Naive thymus-derived CD8-positive, alpha-beta T cell (primary cell): ENCODE measurements at places on chromosomes 1 and 21.
A peak's percentile ranks its signal among the peaks of the same experiment; 100 is the strongest.

GRCh38 chr21:19870682-19871081, 1127.5 kb upstream of the NCAM2 start:
- no peak overlapping the region for H3K4me3 ChIP-seq
- DNase-seq, result no peak
- H3K36me3 ChIP-seq, result no peaks in the 10 kb centered on the region
- H3K27ac ChIP-seq, result no peak overlapping the region

DNA sequence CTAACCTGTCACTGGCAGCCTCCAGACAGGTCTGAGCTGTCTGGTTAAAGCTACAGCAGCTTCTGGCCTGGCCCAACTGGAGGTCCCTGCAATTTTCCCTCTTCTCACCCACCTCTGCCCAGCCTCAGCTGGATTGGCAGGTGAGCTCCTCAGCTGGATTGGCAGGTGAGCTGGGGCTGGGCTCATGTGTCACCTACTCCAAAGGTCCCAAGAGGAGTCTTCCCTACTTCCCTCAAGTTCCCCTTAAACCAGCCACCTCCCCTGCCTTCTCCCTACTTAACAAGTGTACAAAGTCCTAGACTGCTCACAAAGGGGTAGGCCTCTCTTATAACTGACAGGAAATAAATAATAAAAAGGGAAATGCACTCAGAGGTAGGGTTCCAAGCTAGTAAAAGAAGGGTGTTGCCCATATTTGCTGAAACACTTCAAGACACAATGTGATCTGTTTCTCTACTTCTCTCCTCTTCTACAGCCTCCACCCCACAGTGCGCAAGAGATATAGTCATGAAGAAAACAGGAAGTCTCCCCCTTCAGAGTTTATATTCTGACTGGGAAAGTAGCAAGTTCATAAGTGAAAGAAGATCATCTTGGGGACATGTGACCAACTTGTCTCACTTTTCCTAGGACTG, at the start of gene GPA33:
Gene GPA33 (minus strand): TSS at position 64 of the 629 bp plus-strand sequence. CDS start 90 bp downstream, outside the sequence.
- DNase-seq, result peak; percentile 48
- H3K36me3 ChIP-seq, result no peaks in the 10 kb centered on the region

DNA sequence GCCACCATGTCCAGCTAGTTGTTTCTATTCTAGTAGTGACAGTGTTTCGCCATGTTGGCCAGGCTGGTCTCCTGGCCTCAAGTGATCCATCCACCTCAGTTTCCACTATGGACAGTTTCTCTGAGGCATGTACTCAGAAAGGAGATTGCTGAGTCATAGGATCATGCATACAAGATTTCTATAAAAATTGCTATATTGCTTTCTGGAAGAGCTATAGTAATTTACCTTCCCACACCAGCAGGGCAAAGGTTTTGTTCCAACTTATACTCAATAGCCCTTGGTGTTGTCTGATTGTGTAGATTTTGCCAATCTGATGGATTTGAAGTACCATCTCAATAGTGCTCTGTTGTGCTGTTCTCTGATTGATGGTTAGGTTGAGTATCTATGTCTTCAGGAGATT, 15.6 kb upstream of the ATP1A1 start:
- no peak for DNase-seq
- no peaks in the 10 kb centered on the region for H3K36me3 ChIP-seq
- no peak overlapping the region for H3K4me3 ChIP-seq
- peaks cover 39% of the 10 kb centered on the region for H3K4me1 ChIP-seq
- no peaks in the 10 kb centered on the region for H3K27me3 ChIP-seq

DNA sequence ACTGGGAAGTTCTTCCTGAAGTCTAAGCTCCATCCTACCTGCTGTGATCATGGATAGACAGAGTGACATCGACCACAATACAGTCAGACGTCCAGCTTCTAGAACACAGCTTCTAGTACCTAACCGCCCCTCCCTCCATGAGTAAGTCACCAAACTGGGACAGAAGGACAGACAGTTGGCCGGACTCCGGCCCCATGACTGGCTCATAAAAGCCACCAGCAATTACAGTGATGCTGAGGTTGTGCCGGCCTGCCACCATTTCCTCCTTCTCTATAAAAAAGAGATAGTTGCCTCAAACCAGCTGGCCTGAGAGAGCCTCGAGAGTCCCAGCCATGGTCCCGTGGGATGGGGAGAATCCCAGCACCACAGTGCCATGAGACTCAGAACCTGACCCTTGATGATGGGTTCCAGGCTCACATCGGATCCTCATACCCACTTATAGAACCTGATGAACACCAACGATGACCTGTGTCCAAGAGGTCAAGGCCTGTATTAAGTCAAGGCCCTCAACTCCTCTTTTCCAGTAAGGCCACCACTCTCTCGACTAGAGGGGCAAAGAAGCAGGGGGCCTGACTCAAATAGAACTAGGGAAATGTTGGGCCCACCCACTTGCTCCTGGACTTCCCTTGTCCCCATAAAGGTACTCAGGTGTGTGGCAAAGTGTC, 3.4 kb downstream of the MEF2D start:
- H3K36me3 ChIP-seq, result no peaks in the 10 kb centered on the region
- H3K4me3 ChIP-seq, result peak overlapping the region; percentile 89
- H3K27ac ChIP-seq, result peak overlapping the region; percentile 92

DNA sequence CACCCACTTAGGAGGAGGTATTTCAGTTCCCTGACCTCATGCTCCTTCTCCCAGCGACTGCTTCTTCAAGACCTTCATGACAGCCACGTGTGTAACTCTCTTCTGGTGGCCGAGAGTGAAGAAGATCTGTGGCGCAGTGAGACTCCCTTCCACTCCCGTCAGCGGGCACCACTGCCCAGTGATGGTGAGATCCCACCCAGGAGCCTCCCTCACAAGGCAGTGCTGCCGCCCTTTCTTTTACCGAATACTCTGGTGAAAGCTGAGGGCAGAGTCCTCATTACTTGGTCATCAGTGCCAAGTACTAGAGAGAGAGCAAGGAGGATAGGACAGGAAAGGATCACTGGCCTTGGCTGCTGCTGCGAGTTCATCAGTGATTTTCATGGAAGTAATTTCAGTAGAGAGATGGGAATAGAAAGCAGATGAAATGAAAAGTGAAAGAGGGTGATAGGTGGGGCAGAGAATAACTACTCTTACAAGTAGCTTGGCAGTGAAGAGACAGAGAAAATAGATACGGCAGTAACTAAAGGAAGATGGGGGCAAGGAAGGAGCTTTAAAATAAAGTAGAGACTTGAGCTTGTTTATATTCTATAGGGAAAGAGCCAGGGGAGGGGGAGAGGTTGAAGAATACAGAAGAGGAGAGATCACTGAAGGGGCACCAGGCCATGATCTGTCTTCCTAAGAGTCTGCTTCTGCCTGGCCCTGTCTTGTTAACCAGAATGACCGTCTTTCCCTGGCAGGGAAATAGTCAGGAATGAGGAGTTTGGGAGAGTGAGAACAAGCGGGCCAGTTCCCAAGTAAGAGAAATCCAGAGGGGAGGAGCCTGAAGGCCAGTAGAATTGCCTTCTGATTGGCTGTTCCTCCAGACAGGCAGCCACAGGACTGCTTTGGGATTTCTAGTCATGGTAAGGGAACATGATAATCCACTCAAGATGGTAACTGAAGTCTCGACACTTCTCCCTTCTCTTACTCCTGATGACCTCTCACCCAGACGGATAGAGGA, 18.3 kb downstream of the HYI start:
- H3K4me3 ChIP-seq, result no peak overlapping the region
- no peak overlapping the region for H3K27ac ChIP-seq
- DNase-seq, result no peak
- H3K36me3 ChIP-seq, result no peaks in the 10 kb centered on the region

- no peak overlapping the region for H3K4me3 ChIP-seq
- peaks cover 16% of the 10 kb centered on the region for H3K27me3 ChIP-seq
- DNase-seq, result no peak
- H3K27ac ChIP-seq, result no peak overlapping the region
- H3K36me3 ChIP-seq, result peaks cover 5% of the 10 kb centered on the region
These were observed 150.0 kb downstream of the TPR start for GRCh38 chr1:186225096-186225495.

GRCh38 chr1:12320486-12320885, 90.7 kb downstream of the VPS13D start:
- H3K27me3 ChIP-seq, result no peaks in the 10 kb centered on the region
- no peak for DNase-seq
- no peak overlapping the region for H3K27ac ChIP-seq
- no peak overlapping the region for H3K4me3 ChIP-seq
- H3K36me3 ChIP-seq, result peaks cover 30% of the 10 kb centered on the region
- H3K4me1 ChIP-seq, result no peaks in the 10 kb centered on the region

GRCh38 chr21:14251336-14251735, 35.4 kb downstream of the RBM11 start:
- no peak for DNase-seq
- no peak overlapping the region for H3K27ac ChIP-seq
- H3K36me3 ChIP-seq, result no peaks in the 10 kb centered on the region
- peaks cover 3% of the 10 kb centered on the region for H3K4me1 ChIP-seq
- no peak overlapping the region for H3K4me3 ChIP-seq
